ENCODE measurements at places on chromosomes 13 and 19. TPM values are rescaled to one million over a fixed set of nuclear protein-coding genes. Genes with fewer than 3 reads are reported as not detected.

The CFAP97D2 gene
- total RNA-seq = not detected

The GDF15 gene
- total RNA-seq = 8.5 TPM

The ACP7 gene
- not detected for total RNA-seq

The ZNF556 gene
- not detected for total RNA-seq

The SLC25A15 gene
- 5.5 TPM for total RNA-seq

The SIGLEC14 gene
- 0.75 TPM for total RNA-seq

The WDR88 gene
- not detected for total RNA-seq
